Naive thymus-derived CD4-positive, alpha-beta T cell (primary cell): ENCODE measurements at places on chromosomes 5 and 9. TPM values are rescaled to one million over a fixed set of nuclear protein-coding genes. Genes with fewer than 3 reads are reported as not detected.
A peak's percentile ranks its signal among the peaks of the same experiment; 100 is the strongest.

GRCh38 chr5:151534350-151534749, 56.8 kb downstream of the FAT2 start:
- no peaks in the 10 kb centered on the region for H3K27me3 ChIP-seq
- no peak overlapping the region for H3K27ac ChIP-seq
- H3K36me3 ChIP-seq = no peaks in the 10 kb centered on the region
- H3K4me1 ChIP-seq = no peaks in the 10 kb centered on the region
- H3K4me3 ChIP-seq = no peak overlapping the region

DNA sequence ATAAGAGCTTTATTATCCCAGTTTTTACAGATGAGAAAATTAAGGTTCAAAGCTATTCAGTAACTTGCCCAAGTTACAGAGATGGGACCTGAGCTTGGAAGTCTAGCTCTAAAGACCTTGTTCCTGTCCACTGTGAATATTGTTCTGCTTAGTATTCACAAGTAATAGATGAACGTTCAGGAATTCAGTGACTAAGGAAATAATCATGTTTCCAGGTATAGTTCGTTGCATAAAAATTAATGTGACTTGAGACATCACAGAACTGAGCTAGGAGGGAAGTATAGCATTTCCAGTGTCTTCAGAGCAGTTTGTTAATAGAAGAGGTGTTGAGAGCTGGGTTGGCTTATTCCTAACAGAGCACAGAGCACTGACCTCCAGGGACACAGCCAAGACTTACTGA, 136.1 kb downstream of the FGF1 start:
- H3K27me3 ChIP-seq = peaks cover 2% of the 10 kb centered on the region
- no peaks in the 10 kb centered on the region for H3K36me3 ChIP-seq
- no peak for DNase-seq
- H3K27ac ChIP-seq = no peak overlapping the region
- H3K4me3 ChIP-seq = no peak overlapping the region
- H3K4me1 ChIP-seq = no peaks in the 10 kb centered on the region

DNA sequence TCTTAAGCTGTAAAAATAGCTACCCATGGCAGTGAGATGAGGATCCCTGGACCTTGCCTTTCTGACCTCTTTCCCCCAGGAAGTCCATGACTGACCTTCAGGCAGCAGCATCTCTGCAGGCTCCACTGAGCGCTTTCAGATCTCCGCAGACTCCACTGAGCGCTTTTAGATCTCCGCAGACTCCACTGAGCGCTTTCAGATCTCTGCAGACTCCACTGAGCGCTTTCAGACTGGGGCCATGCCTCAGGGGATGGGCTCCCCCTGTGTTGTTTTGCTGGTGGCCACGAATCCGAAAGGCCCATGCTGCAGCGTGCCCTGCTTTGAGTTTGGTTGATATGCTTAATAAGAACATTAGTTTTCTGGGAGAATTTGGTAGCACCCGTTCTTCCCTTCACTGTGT, 254.2 kb downstream of the FANCC start:
- DNase-seq = no peak
- no peak overlapping the region for H3K27ac ChIP-seq
- no peaks in the 10 kb centered on the region for H3K4me1 ChIP-seq
- no peaks in the 10 kb centered on the region for H3K27me3 ChIP-seq
- no peaks in the 10 kb centered on the region for H3K36me3 ChIP-seq
- H3K4me3 ChIP-seq = no peak overlapping the region

DNA sequence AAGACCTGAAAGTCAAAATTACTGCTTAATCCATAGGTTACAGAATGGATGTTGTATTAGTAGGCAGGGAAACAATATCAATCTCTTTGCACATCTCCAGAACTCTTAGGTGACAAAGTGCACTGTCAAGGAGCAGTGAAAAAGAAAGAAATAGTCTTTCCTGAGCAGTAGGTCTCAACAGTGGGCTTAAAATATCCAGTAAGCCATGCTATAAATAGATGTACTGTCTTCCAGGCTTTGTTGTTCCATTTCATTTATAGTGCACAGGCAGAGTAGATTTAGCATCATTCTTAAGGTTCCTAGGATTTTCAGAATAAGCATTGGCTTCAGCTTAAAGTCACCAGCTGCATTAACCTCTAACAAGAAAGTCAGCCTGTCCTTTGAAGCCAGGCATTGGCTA, 50.7 kb downstream of the SSBP2 start:
- no peaks in the 10 kb centered on the region for H3K36me3 ChIP-seq
- H3K4me3 ChIP-seq = no peak overlapping the region
- no peak overlapping the region for H3K27ac ChIP-seq
- H3K4me1 ChIP-seq = no peaks in the 10 kb centered on the region
- no peaks in the 10 kb centered on the region for H3K27me3 ChIP-seq
- no peak for DNase-seq

GRCh38 chr5:160360310-160360709, 10.1 kb downstream of the C1QTNF2 start:
- no peak overlapping the region for H3K4me3 ChIP-seq
- no peaks in the 10 kb centered on the region for H3K4me1 ChIP-seq
- no peaks in the 10 kb centered on the region for H3K36me3 ChIP-seq
- no peak for DNase-seq
- no peaks in the 10 kb centered on the region for H3K27me3 ChIP-seq
- no peak overlapping the region for H3K27ac ChIP-seq

The PGM5 gene
- total RNA-seq = not detected

DNA sequence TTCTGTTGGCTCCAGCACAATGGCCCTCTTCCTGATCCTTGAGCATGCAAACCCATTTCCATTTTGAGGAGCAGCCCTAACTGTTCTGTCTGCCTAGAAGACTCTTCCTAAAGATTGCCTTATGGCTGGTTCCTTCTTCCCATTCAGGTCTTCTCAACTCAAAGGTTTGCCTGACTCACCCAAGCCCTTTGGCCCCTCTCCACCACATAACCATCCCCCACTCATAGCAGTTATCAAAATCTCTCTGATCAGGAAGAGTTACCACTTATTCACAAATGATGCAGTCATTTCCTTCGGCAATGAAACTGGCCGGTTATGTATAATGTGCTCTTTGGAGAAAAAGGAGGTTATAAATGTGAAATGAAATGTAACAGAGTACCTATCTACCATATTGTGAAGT, 8.9 kb upstream of the POU4F3 start:
- H3K27ac ChIP-seq = no peak overlapping the region
- H3K27me3 ChIP-seq = no peaks in the 10 kb centered on the region
- H3K4me3 ChIP-seq = no peak overlapping the region
- no peaks in the 10 kb centered on the region for H3K36me3 ChIP-seq
- no peaks in the 10 kb centered on the region for H3K4me1 ChIP-seq

The CDHR2 gene
- total RNA-seq = 1.0 TPM

DNA sequence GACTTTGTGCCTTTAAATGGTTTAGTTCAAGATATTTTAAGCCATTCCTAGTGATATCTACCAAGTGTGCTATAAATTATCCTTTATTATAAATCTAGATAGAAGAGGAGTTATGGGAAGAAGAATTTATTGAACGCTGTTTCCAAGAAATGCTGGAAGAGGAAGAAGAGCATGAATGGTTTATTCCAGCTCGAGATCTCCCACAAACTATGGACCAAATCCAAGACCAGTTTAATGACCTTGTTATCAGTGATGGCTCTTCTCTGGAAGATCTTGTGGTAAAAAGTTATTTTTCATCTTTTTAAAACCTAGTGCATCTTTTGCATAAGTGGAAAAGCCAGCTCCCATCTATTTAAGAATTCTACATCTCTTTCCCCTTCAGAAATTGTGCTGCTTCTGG, 18.6 kb downstream of the SLC23A1 start:
- H3K27me3 ChIP-seq = no peaks in the 10 kb centered on the region
- no peak overlapping the region for H3K27ac ChIP-seq
- no peaks in the 10 kb centered on the region for H3K4me1 ChIP-seq
- H3K36me3 ChIP-seq = peaks cover 20% of the 10 kb centered on the region
- no peak for DNase-seq

DNA sequence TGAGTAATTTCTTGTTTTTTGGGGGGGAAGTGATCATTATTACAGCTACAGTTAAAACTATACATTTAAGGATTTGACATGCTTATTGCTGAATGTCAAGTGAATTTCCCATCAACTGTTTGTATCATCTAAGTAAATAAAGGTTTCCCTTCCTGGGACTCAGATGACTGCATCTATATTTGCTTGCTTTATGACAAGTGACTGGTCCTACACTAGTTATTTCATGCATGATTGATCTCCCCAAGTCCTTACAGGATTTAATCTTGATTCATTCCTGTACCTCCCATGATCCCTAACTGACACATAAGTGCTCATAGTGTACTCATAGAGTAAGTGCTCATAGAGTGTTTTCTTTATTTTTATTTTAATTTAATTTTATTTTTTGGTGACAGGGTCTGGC, 2.8 kb downstream of the TXNDC8 start:
- H3K27ac ChIP-seq = no peak overlapping the region
- no peaks in the 10 kb centered on the region for H3K4me1 ChIP-seq
- H3K4me3 ChIP-seq = no peak overlapping the region
- no peak for DNase-seq

DNA sequence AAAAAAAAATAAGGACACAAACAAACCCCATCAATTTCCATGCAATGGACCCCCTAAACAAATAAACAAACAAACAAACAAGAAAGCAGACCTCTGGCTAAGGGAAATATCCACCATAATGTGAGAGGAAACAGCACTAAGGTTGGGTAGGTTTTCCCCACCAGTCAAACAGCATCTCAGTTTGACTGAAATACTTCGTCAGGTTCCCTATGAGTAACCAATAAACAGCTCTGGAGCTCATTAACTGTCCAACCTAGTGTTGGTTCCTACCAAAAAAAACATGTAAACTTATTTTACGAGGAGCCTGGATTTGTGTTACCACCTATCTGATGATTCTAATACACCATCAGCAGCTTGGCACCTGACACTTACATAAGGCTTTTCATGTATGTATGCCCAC, 198.5 kb upstream of the TARS1 start:
- DNase-seq = no peak
- H3K4me1 ChIP-seq = no peaks in the 10 kb centered on the region
- no peaks in the 10 kb centered on the region for H3K36me3 ChIP-seq
- no peak overlapping the region for H3K27ac ChIP-seq

- H3K36me3 ChIP-seq = no peaks in the 10 kb centered on the region
- H3K27me3 ChIP-seq = no peaks in the 10 kb centered on the region
- DNase-seq = no peak
- H3K4me3 ChIP-seq = no peak overlapping the region
Observed at GRCh38 chr5:58245476-58245840, 214.4 kb downstream of the PLK2 start.

DNA sequence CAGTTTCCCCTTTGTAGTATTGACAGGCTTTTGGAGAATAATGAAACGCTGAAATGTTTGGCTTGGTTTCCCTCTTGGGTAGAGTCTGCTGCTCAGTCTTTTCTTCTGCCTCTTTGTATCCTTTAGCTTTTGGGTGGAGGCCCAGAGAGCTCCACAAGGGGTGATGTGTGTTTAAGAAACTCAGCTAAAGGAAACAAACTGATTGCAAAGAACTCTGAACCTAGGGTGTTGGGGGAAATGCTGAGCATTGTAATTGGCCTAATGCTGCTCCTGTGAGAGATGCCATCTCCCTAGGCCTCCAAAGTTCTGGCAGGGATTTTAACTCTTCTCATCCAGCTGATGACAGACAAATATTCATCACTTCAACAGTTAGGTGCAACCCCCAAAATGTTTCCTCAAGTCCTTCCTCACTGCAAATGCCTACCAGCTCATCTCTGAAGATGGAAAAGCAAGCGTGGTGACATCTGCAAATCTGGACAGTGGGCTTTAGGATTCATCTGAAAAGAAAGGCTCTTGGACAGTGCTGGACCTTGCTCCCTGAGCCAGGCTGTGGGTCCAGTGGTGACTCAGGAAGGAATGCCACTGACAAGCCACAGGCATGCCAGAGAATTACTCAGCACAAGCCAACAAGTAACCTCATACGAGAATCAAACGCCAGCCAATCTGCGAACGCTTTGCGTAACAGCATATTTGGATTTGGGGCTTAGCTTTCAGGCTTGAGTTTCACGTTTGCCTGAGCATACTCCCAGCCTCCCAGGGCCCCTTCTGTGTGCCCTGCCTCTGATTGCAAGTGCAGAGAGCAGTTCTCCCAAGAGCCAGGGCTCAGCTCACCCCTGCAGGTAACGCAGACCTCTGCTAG, 30.5 kb upstream of the ZSWIM6 start:
- DNase-seq = no peak
- no peaks in the 10 kb centered on the region for H3K27me3 ChIP-seq
- H3K4me3 ChIP-seq = no peak overlapping the region
- no peaks in the 10 kb centered on the region for H3K4me1 ChIP-seq
- no peak overlapping the region for H3K27ac ChIP-seq
- H3K36me3 ChIP-seq = no peaks in the 10 kb centered on the region

- H3K27ac ChIP-seq = no peak overlapping the region
- no peak for DNase-seq
- H3K36me3 ChIP-seq = no peaks in the 10 kb centered on the region
- no peaks in the 10 kb centered on the region for H3K27me3 ChIP-seq
Observed at GRCh38 chr9:117191504-117192261, 223.2 kb downstream of the ASTN2 start.

The CD274 gene
- total RNA-seq = 7.8 TPM

- no peak for DNase-seq
- H3K4me3 ChIP-seq = no peak overlapping the region
- H3K36me3 ChIP-seq = peaks cover 5% of the 10 kb centered on the region
- no peaks in the 10 kb centered on the region for H3K27me3 ChIP-seq
Observed at GRCh38 chr9:133377721-133378216, 1.6 kb downstream of the STKLD1 start.

GRCh38 chr9:38620483-38621433, at the start of gene ANKRD18A:
ANKRD18A (minus strand) TSS chr9:38620596; CDS start chr9:38620285, 311 bp downstream.
- H3K4me3 ChIP-seq = peak within 1 kb of the TSS; percentile 68
- peak within 1 kb of the TSS; percentile 51 for H3K27ac ChIP-seq
- H3K27me3 ChIP-seq = no peaks in the 10 kb centered on the region

- H3K36me3 ChIP-seq = no peaks in the 10 kb centered on the region
- H3K27me3 ChIP-seq = no peaks in the 10 kb centered on the region
- H3K4me1 ChIP-seq = no peaks in the 10 kb centered on the region
- no peak for DNase-seq
- no peak overlapping the region for H3K27ac ChIP-seq
Observed at GRCh38 chr5:139878093-139878492, 82.5 kb downstream of the PSD2 start.

- H3K27ac ChIP-seq = no peak overlapping the region
- no peaks in the 10 kb centered on the region for H3K27me3 ChIP-seq
- no peaks in the 10 kb centered on the region for H3K4me1 ChIP-seq
- no peaks in the 10 kb centered on the region for H3K36me3 ChIP-seq
- no peak overlapping the region for H3K4me3 ChIP-seq
- DNase-seq = peak; percentile 41
Observed at GRCh38 chr5:142866563-142867275, 96.5 kb downstream of the ARHGAP26 start.

GRCh38 chr9:116425244-116425643, 261.9 kb upstream of the TRIM32 start:
- no peaks in the 10 kb centered on the region for H3K27me3 ChIP-seq
- H3K4me3 ChIP-seq = no peak overlapping the region
- H3K36me3 ChIP-seq = no peaks in the 10 kb centered on the region

- H3K27me3 ChIP-seq = no peaks in the 10 kb centered on the region
- no peaks in the 10 kb centered on the region for H3K4me1 ChIP-seq
- no peak overlapping the region for H3K27ac ChIP-seq
- no peaks in the 10 kb centered on the region for H3K36me3 ChIP-seq
Observed at GRCh38 chr9:18976709-18977531, 56.1 kb downstream of the SAXO1 start.

The RGS7BP gene
- total RNA-seq = not detected
